AG08395 (cell line): ENCODE measurements at places on chromosomes 2 and 18.
A peak's percentile ranks its signal among the peaks of the same experiment; 100 is the strongest.

DNA sequence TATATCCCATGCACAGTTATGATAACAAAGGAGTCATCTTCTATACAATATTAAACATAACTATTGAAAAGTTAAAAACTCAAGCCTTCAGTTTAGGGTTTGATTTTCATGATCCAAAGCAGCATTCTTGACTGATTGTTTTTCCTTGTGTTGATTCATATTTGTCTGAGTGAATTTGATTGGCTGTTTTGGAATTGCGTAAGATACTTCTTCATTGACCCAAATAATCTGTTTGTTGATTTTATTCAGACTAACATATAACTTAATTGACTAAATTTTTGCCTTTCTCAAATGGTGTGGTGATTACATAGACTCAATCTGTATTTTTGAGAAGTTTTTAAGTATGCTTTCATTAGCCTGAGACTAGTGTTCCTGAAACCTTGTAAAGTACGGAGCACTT, 305.7 kb upstream of the TNP1 start:
- no peak for DNase-seq

DNA sequence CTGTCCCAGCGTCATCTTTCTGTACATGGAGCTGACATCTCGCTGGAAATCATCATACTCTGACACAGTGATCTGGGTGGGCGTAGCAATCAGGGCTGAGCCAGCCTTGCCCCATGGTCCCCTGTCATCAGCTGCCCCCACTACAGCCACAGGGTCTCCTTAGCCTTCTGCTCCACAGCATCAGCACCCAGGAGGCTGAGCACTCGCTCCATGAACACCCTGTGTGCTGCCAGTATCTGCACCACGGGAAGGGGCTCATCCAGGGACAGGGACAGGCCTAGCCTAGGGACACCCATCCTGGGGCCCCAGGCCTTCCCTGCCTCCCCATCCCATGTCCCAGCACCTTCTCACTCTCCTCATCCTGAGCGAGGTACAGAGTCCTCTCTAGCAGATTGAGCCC, 11.4 kb downstream of the ALPG start:
- DNase-seq, result no peak

DNA sequence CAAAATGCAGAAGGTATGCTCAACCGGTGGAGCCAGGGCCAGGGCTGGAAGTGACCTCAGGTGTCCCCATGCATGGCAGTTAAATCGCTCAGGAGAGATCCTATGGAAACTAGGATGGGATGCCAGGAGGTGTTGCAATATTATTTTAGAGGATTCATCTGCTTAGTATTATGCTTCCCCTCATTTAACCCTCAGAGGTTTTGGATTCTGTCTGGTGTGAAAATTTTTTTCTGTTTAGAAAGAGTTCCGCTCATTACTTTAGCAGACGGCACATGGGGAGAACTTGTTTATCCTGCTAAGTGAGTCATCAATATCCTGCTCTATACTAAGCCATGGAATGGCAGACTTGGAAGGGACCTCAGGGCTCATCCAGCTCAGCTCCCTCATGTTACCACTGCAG, 42.5 kb downstream of the TRIB2 start:
- peak; percentile 83 for DNase-seq

GRCh38 chr18:48534364-48534763, 4.5 kb upstream of the CTIF start:
- no peak for DNase-seq

DNA sequence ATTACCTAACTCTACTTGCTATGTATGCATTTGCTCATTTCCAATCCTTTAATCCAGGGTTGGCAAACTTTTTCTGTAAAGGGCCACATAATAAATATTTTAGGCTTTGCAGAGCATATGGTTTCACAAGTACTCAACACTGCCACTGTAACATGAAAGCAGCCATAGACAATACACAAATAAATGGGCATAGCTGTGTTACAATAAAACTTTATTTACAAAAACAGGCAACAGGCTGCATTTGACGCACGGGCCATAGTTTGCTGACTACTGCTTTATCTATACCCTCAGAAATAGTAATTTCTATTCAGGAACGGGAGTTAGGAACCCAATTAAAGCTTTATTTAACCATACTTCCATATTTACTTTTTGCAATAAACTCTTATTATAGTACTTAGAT, 138.7 kb downstream of the DHRS9 start:
- DNase-seq, result no peak

DNA sequence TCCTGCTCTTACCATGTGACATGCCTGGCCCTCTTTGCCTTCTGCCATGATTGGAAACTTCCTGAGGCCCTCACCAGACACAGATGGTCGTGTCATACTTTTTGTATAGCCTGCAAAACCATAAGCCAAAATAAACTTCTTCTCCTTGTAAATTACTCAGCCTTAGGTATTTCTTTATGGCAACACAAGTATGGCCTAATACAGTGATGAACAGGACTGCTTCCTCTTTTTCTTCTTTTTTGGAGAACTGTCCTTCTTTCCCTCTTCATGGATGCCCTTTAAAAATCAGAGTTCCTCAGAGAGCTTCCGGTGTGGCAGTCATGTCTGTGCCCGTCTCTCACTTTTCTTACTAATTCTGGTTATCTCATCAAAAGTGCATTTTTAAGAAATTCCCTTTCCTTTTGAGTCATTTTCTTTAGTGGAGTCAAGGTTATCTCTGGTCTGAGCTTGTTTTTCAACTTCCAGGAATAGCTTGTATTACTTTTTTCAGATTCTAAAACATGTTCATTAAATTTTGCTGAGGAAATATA, 9.2 kb upstream of the IL1A start:
- DNase-seq, result no peak

GRCh38 chr18:35117951-35118411, 76.8 kb downstream of the MAPRE2 start:
- peak; percentile 74 for DNase-seq

GRCh38 chr2:33005057-33005456, 58.3 kb downstream of the LTBP1 start:
- no peak for DNase-seq

- DNase-seq, result no peak
Observed at GRCh38 chr2:238142382-238143205, 4.1 kb downstream of the KLHL30 start.

GRCh38 chr2:151067658-151068369, 193.8 kb downstream of the RBM43 start:
- no peak for DNase-seq

GRCh38 chr2:119102964-119103363, 55.6 kb downstream of the C1QL2 start:
- no peak for DNase-seq

DNA sequence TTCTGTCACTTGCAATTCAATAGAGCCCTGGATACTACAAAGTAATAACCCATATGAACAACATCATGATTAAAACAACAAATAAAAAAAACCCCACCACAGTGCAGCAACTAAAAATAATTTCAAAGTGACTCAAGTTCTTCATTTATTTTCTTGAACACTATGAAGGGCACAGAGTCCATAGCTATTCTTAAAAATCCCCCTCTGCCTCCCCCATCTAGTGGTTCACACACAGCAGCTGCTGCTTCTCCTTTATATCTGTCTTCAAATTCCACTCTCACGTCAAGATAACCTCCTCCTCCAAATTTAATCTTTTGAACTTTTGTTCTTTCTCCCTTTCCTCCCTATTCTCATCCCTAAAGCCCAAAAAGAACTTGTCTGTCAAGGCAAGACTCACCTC, 591.3 kb downstream of the ZEB2 start:
- no peak for DNase-seq

GRCh38 chr18:78126536-78126935, 853.1 kb upstream of the SALL3 start:
- DNase-seq, result no peak

- DNase-seq, result no peak
Observed at GRCh38 chr2:120887741-120888231, 152.1 kb downstream of the GLI2 start.

- DNase-seq, result no peak
Observed at GRCh38 chr2:240230291-240230931, 90.0 kb upstream of the OTOS start.

DNA sequence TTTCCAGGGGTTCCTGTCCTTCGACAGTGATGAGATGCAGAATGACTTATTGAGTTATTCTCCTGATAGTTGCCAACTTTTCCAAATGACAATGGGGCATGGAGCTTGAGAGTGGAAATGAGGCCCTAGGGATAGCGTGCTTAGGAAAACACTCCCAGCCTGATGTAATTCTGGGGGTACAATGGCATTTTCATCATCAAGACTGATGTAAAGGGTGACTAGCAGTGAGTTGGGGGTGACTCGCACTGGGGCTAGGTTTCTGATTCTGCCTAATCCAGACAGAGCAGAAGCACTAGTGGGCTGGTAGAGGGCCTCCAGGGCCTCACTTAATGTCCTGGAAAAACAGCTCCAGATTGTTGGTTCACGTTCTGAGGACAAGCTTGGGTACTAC, 34.0 kb upstream of the IL37 start:
- DNase-seq, result no peak

DNA sequence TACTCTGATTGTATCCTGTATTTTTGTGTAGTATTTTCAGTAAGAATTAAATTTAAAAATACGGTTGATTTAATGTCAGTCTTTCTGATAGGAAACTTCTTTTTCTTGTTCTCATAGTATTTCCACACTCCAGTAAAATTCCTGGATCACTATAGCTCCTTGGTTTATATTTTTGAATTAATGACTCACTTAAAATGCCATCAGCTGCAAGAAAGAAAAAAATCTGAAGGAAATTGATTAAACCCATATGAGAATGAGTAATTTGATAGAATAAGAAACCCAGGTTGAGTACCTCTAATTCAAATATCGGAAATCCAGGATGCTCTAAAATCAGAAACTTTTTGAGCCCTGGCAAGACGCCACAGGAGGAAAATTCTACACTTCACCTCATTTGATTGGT, 186.8 kb upstream of the RND3 start:
- peak; percentile 19 for DNase-seq

DNA sequence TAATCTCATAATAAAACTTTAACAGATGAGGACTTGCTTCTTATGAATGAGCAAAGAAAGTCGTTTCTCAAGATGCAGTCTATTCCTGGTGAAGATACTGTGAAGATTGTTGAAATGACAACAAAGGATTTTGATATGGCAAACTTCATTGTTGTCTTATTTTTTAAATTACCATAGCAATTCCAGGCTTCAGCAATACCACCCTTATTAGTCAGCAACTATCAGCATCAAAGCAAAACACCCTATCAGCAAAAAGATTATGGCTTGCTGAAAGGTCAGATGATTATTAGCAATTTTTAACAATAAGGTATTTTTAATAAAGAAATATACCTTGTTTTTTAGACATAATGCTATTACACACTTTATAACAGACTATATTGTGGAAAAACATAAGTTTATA, 88.3 kb downstream of the COL5A2 start:
- DNase-seq, result no peak

DNA sequence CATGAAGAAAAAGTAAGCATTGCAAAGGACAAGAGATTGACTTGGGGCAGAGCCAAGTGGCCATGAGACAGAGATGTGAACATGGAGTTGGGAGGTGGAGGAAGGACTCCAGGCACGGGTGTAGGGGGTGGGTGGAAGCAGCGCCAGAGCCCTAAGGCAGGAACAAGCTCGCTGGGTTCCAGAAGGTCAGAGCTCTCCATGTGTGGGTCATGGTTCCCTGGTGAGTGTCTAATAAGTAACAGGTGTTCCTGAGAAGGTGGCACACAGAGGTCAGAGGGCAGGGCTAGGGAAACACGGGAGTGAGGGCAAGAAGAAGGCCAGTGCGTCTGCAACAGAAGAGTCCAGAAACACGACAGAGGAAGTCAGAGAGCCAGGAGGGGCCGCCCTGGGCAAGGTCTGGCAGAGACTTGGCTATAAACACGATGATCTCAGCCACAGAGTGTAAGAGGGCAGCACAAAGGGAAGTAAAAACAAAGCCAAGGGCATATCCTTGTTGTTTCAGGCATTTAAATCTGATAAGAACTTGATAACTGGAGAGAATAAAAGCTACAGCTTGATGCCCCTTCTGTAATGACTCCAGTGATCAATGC, 260.8 kb downstream of the TGIF1 start:
- DNase-seq, result no peak

- no peak for DNase-seq
Observed at GRCh38 chr2:143001501-143001900, 124.0 kb downstream of the KYNU start.

- peak; percentile 89 for DNase-seq
Observed at GRCh38 chr2:112749755-112750559, 14.5 kb downstream of the CKAP2L start.

- no peak for DNase-seq
Observed at GRCh38 chr2:43605851-43606250, 10.0 kb upstream of the THADA start.

GRCh38 chr2:102674370-102674769, 55.0 kb downstream of the SLC9A2 start:
- DNase-seq, result no peak

DNA sequence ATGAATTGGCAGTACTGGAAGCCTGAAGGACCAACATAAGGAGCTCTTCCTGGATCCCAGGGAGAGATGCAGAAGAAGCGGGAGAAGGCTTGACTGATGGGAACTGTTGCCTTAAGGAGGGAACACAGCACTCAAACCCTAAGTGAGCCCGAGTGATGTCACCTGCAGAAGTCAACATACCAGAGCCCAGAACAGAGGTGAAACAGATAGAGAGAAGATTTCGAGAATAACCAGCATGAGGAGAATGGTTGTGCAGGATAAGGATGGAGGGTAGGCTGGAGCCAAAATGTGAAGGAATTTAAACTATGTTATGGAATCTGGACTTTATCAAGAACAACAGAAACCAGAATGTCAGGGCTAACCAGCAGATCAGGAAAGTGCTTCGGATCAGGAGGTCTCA, 463.1 kb upstream of the DDX18 start:
- DNase-seq, result no peak

GRCh38 chr2:240993446-240994170, 4.8 kb upstream of the SNED1 start:
- no peak for DNase-seq

- DNase-seq, result no peak
Observed at GRCh38 chr2:151973013-151973900, 125.6 kb downstream of the CACNB4 start.

- no peak for DNase-seq
Observed at GRCh38 chr2:26933431-26934334, 36.8 kb upstream of the MAPRE3 start.

DNA sequence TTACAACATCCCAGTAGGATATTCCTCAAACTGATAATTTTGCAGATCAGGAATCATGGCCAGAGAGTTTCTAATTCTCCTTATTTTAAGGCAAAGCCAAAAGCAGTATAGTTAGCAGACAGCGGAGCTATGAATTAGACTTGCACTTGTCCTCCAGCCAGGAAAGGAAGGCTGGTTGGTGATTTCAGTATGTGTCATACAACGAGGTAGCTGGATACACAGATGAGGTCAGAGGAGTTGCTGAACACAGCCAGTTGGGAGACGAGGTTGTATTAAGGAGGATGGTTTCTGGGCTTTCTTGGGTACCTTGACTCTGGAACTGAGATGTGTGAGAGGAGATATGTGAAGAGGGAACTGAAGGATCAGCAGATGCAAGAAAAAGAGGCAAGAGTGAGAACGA, 185.2 kb downstream of the SOX11 start:
- no peak for DNase-seq

DNA sequence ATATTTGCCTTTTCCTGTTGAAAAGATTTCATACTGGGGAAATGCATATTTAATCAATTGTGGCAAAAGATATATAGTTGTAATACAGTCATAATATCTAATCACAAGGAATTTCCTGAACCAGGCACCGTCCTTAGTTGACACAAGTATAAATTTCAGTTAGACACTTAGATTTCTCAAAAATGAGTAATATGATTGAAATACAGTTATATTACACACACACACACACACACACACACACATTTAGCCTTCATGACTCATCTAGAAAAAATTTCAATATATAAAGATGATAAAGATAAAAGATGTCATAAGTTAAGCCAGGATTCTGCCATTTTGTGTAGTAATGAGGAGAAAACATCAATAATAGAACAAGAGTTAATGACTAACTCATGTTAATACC, 258.4 kb upstream of the ZNF804A start:
- no peak for DNase-seq
